ENCODE measurements at places on chromosomes 13 and 19. TPM values are rescaled to one million over a fixed set of nuclear protein-coding genes. Genes with fewer than 3 reads are reported as not detected.
A peak's percentile ranks its signal among the peaks of the same experiment; 100 is the strongest.

The ZNF701 gene
- total RNA-seq, result 16.6 TPM

- no peak for DNase-seq
These were observed 13.9 kb downstream of the NLRP12 start for GRCh38 chr19:53810187-53810546.

DNA sequence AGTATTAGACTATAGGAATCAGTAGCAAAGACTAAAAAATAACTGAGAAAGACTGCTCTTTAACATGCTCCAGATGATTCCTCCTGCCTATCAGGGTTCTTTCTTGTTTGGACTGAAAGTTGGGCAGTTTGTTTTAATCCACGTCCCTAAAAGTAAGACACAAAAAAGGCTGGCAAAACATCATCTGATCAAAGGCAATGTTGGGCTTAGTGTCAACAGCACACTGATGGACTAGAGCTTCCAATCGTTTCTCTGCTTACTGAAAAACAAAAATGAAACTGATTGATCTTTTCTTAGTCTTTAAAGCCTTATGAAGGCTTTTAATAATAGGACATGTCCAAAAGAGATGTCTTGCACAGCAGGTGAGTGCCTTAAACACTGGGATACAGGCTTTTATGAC is 1567.9 kb upstream of the PRR20A start:
- DNase-seq, result no peak

The PEAK3 gene
- 0.68 TPM for total RNA-seq

GRCh38 chr13:30882026-30882850 is 23.8 kb upstream of the MEDAG start:
- DNase-seq, result no peak

GRCh38 chr19:42360787-42361544 is 29.1 kb downstream of the CNFN start:
- DNase-seq, result no peak

- no peak for DNase-seq
These were observed 12.9 kb downstream of the FXYD5 start for GRCh38 chr19:35167251-35168119.

The POGLUT2 gene
- 3.2 TPM for total RNA-seq

DNA sequence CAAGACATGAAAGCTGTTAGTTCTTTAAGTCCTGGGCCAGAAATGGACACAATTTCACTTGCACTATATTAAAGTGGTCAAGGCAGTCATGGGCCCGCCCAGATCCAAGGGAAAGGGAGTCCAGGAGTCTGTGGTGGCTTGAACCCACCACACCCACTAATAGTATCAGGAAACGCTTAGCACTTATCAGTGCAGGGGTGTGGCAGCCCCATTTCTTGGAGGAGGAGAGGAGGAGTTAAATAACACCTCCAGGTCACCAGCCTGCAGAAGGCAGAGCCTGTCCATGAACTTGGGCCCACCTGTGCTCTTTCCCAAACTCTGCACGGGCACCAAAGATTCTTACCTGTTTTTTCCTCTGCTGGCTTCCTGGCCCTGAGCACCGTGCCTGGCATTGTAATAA is 5.4 kb upstream of the NTN5 start:
- DNase-seq, result no peak

The MEIOSIN gene
- not detected for total RNA-seq

- no peak for DNase-seq
These were observed 39.3 kb downstream of the EFNA2 start for GRCh38 chr19:1324806-1325567.

GRCh38 chr19:7550987-7551761 is 15.7 kb downstream of the PNPLA6 start:
- no peak for DNase-seq

DNA sequence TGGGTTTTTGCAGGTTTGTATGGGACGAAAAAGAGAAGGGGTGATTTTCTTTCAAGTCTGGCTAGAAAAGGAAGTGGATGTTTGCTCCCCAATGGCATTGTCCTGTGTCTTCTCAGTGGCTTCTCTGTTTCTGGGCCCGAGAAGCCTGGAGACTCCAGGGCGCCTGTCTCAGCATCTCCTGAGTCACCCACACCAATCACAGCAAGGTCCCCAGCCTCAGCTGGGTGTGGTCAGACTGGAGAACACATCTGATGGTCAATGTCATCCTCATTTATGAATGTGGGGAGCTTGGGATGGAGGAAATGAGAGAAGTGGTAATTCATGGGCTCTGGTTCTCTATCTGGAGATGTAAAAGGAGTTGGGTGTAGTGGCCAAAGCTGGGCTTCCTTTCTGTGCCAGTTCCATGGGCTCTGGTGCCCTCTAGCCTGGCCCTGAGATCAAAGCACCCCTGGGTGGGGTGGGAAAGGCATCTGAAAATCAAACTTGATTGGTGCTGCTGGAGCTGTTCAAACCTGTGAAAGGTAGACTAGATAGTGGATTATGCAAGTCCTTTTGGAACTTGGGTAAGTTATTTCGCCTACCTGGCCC is 13.4 kb downstream of the RASL11A start:
- DNase-seq, result no peak

DNA sequence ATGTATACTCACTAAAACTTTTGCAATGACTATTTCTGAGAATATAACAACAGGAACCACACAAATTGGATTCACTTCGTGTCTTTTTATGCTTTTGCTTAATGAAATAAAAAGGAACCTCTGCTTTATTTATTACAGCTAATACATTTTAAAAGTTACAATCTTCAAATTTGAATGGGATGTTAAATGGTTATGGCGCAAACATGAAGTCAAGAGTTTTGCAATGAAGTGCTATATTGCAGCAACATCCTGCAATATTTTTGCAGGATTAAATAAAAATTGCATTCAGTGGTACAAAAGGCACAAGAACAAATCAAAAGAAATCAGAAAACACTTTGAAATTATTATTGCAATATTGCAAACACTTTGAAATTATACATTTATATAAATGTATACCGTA is 1519.0 kb upstream of the MIR17HG start:
- no peak for DNase-seq

- DNase-seq, result no peak
These were observed 1154.6 kb downstream of the OLFM4 start for GRCh38 chr13:54183166-54183565.

GRCh38 chr19:44863990-44864389 is 17.9 kb downstream of the NECTIN2 start:
- no peak for DNase-seq

The CCDC61 gene
- total RNA-seq, result 8.2 TPM

DNA sequence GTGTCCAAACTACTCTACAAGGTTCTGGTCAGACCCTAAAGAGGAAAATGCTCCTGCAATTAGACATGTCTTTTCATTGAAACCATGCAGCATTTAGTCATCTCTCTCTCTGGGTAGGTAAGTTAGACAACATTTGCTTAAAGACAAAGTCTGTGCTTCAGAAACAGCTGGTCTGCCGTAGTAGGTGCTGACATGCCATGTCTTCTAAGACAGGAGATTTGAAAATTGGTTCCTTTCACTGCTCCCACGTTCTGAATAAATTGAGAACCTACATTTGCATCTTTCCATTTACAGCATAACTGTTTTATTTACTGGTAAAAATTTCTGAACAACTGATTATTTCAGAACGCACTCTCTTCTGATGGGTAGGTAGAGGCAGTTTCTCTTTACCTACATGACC is 494.0 kb downstream of the EFNB2 start:
- no peak for DNase-seq

- peak; percentile 96 for DNase-seq
These were observed 864 bp downstream of the FTL start for GRCh38 chr19:48965806-48966540.

GRCh38 chr19:13127811-13128575 is 9.9 kb downstream of the NACC1 start:
- DNase-seq, result no peak

DNA sequence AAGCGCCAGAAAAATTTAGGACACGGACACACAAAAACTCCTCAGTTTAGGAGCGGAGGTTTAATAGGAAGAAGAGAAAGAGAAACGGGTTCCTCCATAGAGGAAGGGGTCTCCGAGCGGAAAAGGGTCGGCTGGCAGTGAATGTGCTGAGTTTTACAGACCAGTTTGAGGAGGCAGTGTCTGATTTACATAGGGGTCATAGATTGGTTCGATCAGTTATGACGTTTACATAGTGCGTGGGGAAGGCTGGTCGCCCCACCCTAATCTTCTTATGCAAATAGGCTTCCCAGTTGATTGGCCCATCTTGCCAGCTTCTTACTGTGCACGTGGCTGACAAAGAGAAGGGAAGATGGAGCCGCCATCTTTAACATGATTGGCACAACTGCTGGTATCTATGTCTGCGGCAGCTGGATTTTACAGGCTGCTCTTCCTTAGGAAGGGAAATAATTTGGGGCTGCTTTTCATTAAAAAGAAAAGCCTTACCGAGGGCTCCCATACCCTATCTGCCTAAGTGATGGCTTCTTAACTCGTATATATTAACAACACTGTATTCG is 1.2 kb upstream of the ZNF225 start:
- DNase-seq, result no peak

The OR7G2 gene
- total RNA-seq, result not detected

The AKT1S1 gene
- 37.2 TPM for total RNA-seq

The IL17D gene
- total RNA-seq, result 0.62 TPM

DNA sequence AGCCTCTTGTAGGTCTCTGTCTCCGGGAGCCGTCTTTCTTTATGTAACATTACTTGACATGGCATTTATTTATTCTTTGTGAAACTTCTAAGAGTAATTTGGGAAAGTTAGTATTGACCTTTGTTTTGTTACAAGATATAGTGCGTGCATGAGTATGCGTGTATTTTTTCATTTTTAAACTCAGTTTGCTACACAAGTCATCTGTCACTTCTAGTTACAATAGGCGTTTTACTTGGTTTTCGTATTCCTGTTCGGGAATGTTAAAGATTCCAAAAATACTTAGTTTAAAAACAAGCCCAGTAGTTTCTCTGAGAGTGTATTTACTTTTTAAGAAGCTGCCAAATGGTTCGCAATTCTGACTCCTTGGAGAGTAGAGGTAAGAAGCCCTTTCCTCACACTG is 3.2 kb downstream of the PDS5B start:
- no peak for DNase-seq

- no peak for DNase-seq
These were observed 1.2 kb downstream of the TBC1D17 start for GRCh38 chr19:49878744-49879070.

- no peak for DNase-seq
These were observed 628 bp downstream of the BEST2 start for GRCh38 chr19:12752056-12752781.

- DNase-seq, result no peak
These were observed 9.0 kb downstream of the FPR3 start for GRCh38 chr19:51803967-51804366.

The OR1M1 gene
- total RNA-seq, result not detected

GRCh38 chr13:80132741-80133601 is 208.0 kb downstream of the SPRY2 start:
- DNase-seq, result peak; percentile 72

GRCh38 chr13:23748109-23748990 is 140.8 kb downstream of the MIPEP start:
- no peak for DNase-seq

DNA sequence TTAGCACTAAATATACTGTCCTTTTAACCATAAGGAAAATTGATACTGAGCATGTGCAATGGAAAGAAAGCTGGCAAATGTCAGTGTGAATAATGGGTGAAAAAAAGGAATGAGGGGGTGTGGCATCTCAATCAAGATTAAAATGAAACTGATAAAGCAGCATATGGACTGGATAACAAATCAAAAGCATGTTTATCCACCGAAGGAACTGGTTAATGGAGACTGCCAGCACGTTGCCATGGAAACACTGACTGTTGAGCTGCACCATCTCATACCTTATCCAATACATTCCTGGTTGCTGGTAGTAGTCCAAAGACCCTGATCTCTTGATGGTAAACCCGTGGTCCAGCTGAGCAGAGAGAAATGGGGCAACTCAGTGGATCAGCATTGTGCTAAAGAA is 311.4 kb upstream of the MAB21L1 start:
- no peak for DNase-seq

GRCh38 chr19:29944390-29945012 is 2.5 kb downstream of the URI1 start:
- DNase-seq, result no peak

DNA sequence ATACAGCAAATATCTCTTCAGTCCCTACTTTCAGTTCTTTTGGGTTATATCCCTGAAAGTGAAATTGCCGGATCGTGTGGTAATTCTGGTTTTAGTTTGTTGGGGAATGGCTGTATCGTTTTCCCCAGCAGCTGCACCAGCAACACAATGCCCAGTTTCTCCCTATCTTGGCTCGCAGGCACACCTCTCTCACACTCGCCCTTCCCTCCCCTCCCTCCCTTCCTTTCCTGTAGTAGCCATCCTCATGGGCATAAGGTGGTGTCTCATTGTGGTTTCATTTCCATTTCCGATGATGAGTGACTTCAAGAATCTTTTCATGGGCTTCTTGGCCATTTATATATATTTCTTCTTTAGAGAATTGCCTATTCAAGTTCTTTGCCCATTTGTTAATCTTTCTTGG is 8.6 kb upstream of the GPR18 start:
- no peak for DNase-seq

- no peak for DNase-seq
These were observed 61.6 kb downstream of the ANKRD10 start for GRCh38 chr13:110853235-110853721.

DNA sequence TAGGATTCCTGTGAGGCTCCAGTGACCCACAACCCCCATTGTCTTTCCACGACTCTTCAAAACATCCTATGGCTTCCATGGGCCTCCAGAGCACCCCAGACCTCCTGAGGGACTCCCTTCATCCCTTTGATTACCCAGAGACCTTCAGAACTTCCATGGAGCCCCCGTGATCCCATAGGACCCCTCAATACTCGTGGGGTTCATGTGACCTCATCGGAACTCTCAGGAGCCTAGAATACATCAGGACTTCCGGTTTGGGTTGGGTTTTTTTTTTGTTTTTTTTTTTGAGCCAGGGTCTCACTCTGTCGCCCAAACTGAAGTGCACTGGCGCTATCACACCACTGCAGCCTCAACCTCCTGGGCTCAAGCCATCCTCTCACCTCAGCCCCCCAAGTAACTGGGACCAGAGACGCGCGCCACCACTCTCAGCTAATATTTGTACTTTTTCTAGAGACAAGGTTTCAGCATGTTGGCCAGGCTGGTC is 774 bp downstream of the ALDH16A1 start:
- DNase-seq, result no peak

The IZUMO2 gene
- total RNA-seq, result not detected

The OR4F17 gene
- total RNA-seq, result not detected

The RGS9BP gene
- 12.5 TPM for total RNA-seq

The BEST2 gene
- not detected for total RNA-seq

The IRF3 gene
- total RNA-seq, result 36.4 TPM

- peak; percentile 94 for DNase-seq
These were observed at the start of gene CNN2 for GRCh38 chr19:1025960-1026782. Gene CNN2, plus strand, starts transcription at chr19:1026608. Its CDS starts 54 bp downstream, at chr19:1026662.

- no peak for DNase-seq
These were observed 5.4 kb downstream of the KIR3DL3 start for GRCh38 chr19:54729416-54730188.

- DNase-seq, result no peak
These were observed 310.4 kb downstream of the SPRY2 start for GRCh38 chr13:80030491-80030890.

The HPN gene
- total RNA-seq, result 5.5 TPM

Measured in Right ventricle myocardium inferior (tissue), 1 donor.